ENCODE measurements at places on chromosomes 3 and 15. TPM values are rescaled to one million over a fixed set of nuclear protein-coding genes. Genes with fewer than 3 reads are reported as not detected.

The HDGFL3 gene
- 119 TPM for total RNA-seq

The CFAP100 gene
- 2.5 TPM for total RNA-seq

The CNTN4 gene
- 70.6 TPM for total RNA-seq

The SPTSSB gene
- total RNA-seq, result 3.0 TPM

The ITIH1 gene
- total RNA-seq, result not detected

The C2CD4A gene
- not detected for total RNA-seq

The TM6SF1 gene
- 27.3 TPM for total RNA-seq

The MGLL gene
- total RNA-seq, result 35.7 TPM

The ARPIN gene
- 14.5 TPM for total RNA-seq

The ZNF502 gene
- total RNA-seq, result 10.8 TPM

The LRRC49 gene
- 95.6 TPM for total RNA-seq

Measured in temporal lobe (tissue), 4 donors.